Jurkat, Clone E6-1 (cell line): ENCODE measurements at places on chromosomes 5 and 9.

GRCh38 chr9:125479846-125480615, 218.4 kb downstream of the GAPVD1 start:
- no peak for DNase-seq

DNA sequence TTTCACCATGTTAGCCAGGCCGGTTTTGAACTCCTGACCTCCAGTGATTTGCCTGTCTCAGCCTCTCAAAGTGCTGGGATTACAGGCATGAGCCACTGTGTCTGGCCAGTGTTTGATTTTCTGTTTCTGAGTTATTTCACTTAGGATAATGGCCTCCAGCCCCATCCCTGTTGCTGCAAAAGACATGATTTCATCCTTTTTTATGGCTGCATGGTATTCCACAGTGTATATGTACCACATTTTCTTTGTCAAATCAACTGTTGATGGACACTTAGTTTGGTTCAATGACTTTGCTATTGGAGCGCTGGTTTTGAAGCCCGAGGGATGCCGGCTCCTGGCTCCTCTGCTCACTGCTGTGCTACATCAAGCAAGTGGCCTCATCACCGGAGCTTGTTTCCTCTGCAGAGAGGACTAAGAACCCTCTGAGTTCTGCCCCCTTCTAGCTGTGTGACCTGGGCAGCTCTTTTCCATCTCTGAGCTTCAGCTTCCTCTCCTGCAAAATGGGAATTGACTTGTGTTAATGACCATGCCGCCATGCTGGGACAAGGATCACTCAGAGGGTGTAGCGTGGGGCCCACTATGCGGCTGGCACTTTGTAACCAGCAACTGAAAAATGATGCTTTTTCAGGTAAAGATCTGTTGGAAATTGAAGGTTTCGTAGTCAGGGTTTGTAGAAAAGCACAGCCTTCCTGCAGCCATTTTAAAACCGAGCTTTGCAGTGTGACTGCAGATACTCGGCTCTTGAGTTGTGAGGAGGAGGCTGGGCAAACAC, 4.6 kb upstream of the NEURL1B start:
- DNase-seq: no peak

DNA sequence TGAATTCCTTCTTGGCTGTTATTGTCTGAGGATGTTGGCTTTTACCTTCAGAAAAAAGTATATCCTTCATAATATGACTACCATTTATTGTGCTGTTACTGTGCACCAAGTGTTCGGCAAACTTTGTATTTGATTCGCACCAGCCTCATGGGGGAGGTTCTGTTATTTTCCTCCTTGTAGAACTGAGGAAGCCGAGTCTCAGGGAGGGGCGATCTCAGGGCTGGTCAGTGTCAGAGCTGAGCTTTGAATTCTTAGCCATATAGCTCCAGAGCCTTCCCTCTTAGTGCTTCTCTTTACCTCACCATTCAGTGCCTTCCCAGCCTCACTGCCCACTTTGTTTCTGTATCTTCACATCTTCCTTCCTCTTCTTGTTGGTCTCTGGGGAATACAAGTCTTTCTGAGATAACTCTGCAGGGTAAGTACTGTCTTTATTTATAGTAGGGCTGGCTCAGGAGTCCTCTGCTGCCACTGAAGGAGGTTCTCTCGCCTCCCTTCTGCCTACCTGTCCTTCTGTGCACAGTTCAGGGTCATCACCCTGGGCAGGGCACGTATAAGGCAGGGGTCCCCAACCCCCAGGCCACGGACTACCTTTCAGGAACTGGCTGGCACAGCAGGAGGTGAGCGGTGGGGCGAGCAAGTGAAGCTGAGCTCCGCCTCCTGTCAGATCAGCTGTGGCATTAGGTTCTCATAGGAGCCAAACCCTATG, 48.4 kb downstream of the GALNT10 start:
- DNase-seq: no peak

- DNase-seq: no peak
Observed at GRCh38 chr9:87718852-87719612, 6.9 kb upstream of the CTSL start.

DNA sequence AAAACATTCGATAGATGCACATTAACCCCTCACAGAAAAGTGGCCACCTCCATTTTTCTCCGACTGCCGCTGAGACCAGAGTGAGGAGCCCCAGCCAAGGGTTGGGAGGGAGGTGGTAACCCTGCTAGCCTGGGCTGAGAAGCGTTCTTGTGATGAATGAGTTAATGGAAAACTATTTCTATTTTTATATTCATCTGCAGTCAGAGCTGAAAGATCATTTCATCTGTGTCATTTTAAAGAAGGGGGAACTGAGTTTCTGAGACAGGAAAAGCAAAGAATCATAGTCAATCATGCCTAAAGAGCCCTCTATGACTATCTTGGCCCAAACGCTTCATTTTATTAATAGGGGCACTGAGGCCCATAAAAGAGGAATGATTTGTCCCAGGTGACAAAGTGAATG, 229.5 kb downstream of the PAPPA start:
- DNase-seq: no peak

- DNase-seq: no peak
Observed at GRCh38 chr9:33751536-33752129, 43.7 kb upstream of the PRSS3 start.

- DNase-seq: peak; percentile 32
Observed at GRCh38 chr5:174798551-174798951, 74.2 kb downstream of the MSX2 start.

DNA sequence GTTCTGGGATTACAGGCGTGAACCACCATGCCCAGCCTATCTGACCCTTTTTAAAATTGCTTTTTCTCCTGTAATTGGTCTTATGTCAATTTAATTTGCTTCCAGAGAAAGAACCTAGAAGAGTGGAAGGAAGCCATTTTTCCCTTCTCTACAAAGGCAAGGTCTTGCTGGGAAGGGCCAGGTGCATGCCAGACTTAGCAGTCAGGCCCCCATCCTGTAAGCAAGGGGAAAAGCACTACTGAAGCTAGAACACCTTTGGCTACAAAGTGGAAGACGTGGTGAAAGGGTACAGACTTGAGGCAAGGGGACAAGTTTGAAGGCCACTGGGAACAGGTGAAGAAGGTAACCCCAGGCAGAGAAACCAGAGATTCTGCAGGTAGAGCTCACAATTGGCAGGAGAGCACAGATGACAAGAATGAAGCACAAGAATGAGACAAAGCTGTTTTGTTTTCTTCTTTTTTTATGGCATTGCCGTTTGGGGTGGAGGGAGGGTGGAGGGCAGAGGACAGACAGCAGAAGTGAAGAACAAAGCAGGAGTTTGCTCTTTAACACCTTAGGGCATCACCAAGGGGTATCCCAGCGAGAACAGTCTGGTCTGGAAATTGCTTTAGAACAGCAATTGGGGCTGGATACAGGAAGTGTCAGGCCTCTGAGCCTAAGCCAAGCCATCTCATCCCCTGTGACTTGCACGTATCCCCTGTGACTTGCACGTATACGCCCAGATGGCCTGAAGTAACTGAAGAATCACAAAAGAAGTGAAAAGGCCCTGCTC, 72.9 kb downstream of the SERINC5 start:
- peak; percentile 73 for DNase-seq

GRCh38 chr5:95615164-95615467, 4.8 kb upstream of the GPR150 start:
- DNase-seq: no peak

DNA sequence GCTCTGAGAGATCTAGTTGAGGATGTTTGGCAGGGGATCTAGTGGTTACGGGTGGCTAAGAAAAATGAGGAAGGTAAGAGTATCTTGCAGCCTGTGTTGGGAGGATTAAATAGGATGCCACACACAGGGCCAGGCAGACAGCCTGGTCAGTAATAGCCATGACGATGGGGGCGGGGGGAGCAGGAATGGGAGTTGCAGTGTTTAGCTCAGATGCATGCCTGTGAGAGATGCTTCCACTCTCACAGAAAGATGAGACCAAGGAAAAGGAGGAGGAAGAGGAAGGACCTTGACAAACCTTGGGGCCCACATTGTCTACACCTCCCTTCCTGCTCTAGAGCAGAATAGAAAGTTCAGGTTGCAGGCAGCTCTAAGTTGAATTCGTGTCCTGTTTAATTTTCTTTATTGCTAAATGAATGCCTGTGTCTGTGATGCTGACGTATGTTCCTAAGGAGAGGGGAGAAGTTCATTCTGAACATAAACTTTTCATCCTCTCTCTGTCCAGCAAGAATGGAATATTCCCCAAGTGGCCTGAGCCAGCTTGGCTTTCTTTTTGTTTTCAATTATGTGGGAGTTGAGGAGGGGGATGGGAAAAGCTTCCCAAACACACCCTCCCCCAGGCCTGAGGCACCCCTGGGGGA, 28.7 kb downstream of the TGFBI start:
- DNase-seq: no peak

DNA sequence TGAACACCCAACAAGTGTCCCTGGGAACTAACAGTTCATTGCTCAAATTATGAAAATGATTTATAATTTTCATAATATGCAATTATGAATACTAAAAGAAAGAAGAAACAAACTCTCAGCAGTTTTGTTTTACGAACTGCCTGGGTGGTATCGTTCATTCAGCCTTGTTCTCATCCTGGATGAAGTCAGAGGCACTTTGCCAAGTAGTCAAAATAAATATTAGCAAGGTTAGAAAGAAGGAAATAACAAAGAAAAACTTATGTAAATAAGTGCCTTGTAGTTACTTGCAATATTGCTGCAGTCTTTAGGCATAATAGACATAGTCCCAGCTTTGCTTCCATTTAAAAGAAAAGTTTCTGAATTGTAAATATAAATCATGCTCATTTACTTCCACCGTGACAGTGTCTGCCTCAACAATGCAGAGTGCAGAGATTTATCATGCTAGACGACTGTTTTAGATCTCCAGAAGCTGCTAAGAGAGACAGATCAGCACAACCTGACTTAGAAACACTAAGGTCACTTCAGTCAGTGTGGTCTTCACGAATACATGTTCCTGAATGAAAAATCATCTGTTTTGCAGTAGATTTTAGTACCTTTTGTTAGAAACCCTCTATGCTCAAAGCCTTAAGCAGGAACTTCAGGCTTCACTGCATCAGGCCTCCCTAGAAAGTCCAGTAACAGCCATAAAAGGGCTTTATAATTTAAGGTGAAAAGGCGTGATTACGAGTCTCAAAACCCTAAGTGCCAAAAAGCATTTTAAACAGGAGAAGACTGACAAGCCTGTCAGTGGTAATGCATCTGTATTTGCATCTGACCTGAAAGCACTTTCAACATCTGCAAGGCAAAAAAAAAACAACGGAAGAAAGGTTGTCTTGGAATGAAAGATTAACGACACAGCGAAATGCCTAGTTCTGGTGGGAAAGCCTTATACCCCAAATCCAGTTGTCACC, 92.1 kb downstream of the TMEM167A start:
- DNase-seq: no peak

- DNase-seq: no peak
Observed at GRCh38 chr5:126878634-126879033, 101.7 kb downstream of the LMNB1 start.

GRCh38 chr9:132461971-132462370, 52.0 kb downstream of the CFAP77 start:
- DNase-seq: no peak

DNA sequence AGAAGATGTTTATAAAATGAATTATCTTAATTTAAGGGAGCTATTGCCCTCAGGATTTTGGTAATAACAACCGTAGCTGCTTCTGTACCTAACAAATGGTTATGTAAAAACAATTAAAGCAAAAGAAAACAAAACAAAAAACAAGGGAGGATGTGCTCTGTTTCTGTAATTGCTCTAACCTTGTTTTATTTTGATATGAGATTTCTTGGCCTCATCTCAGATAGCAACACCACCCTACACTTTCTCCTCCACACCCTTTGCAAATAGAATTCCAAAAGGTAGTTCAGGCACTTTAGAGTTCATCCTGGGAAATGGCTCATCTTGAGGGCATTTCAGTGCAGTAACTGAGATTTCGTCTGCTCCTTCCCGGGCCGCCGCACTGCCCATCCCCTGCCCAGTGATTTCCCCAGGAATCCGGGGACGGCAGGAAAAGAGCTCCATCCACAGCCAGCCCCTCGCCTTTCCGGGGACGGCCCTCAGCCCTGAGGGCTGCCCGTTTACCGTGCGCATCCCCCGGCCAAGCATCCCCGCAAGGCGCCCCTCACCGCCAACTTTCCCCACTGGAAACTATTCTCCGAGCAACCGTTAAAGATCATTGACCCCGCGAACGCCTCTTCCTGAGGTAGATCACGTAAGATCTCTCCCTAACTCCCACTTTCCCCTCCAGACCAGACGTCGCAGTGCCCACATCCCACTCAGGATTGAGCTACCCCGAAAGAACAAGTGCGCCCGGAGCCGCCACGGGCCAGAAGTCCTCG, 1.2 kb downstream of the FNBP1 start:
- DNase-seq: no peak

DNA sequence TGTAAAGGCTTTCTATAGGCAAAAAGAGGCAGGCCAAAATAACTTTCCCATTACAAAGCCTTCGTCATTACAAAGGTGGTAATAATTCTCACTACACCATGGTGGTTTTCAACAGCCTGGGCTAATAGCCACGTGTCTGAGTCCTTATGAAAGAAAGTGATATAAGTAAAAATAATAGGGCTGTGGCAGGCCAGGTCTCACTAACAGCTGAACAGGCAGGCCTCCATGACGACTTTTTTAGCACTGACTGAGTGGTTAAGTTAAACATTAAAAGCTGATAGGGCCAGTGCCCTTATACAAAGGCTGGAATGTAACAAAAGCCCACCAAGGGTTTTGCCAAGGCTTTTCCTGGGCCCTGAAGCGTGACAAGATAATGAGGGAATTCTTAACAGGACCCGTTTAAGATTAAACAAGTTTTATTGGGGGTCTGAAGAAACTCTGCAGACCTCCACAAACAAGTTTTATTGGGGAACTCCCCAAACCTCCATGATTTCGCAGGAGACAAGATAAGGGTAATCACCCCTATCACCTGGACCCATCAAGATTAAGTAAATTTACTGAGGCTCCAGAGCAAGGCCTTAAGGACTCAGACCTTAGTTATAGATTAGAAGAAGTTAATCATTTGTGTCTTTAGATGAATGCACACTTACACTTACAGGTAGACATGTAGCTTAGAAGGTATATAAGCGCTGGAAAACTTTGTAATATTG, 412.9 kb downstream of the CHSY3 start:
- DNase-seq: no peak

DNA sequence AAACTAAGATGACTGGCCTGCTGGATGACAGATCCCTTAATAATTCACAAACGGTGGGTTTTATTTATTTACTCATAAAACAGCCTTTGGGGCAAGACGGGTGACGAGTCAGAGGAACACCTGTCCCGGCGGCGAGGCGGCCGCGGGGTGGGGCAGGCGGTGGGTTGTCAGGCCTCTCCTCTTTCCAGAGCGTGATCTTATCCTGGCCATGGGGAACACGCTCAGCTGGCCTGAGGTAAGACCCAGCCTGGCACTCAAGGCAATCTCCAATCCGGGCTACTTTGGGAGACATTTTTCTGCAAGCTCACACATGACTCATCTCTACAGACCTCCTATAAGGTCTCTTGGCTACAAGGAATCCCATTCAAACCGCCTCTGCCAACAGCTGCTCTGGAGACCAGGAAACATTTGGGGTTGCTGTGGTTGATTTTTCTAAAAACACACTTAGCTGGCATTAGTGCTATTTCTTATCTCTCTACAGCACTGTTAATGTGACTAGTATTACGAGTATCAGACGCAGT, 6.3 kb downstream of the RAPGEF1 start:
- DNase-seq: peak; percentile 92

DNA sequence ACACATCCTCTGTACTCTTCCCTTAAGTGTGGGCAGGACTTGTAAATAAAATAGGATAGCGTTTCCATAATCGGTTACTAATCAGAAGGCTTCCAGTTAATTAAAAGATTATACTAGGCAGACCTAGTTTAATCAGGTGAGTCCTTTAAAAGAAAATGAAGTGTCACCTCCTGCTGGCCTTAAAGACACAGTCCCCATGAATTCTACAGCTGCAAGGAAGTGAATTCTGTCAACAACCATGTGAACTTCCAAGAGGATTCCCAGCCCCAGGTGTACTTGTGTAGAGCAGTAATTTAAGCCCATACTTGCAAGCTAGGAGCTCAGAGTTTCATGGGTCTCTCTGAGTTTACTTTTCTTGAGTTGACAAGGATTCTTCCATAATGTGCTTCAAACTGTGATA, 918.3 kb downstream of the DTWD2 start:
- DNase-seq: no peak
